ENCODE measurements at places on chromosomes 7 and 10. TPM values are rescaled to one million over a fixed set of nuclear protein-coding genes. Genes with fewer than 3 reads are reported as not detected.

Gene GIMAP4
- total RNA-seq: not detected

Gene ADAMTS14
- total RNA-seq: 0.07 TPM

Gene HIPK2
- total RNA-seq: 23.3 TPM

Gene EPDR1
- total RNA-seq: 58.4 TPM

Gene ACTL6B
- total RNA-seq: not detected

Gene VIPR2
- total RNA-seq: not detected

Gene CYP3A5
- 1.6 TPM for total RNA-seq

Gene NRG3
- not detected for total RNA-seq

Gene ZNF804B
- not detected for total RNA-seq

Gene BICC1
- total RNA-seq: 23.6 TPM

Gene RPEL1
- total RNA-seq: not detected

Gene BAIAP2L1
- total RNA-seq: 55.5 TPM

Gene NSMCE4A
- 61.6 TPM for total RNA-seq

Gene SPDYE2B
- total RNA-seq: not detected

Gene ARL3
- total RNA-seq: 15.2 TPM

Gene LOXL4
- 1.6 TPM for total RNA-seq

Gene LIPK
- not detected for total RNA-seq
